ENCODE measurements at places on chromosomes 2 and 18.

- no peak for DNase-seq
These were observed 87.1 kb downstream of the GFPT1 start for GRCh38 chr2:69299772-69300516.

GRCh38 chr2:66212749-66213148, 222.2 kb upstream of the MEIS1 start:
- DNase-seq, result no peak

DNA sequence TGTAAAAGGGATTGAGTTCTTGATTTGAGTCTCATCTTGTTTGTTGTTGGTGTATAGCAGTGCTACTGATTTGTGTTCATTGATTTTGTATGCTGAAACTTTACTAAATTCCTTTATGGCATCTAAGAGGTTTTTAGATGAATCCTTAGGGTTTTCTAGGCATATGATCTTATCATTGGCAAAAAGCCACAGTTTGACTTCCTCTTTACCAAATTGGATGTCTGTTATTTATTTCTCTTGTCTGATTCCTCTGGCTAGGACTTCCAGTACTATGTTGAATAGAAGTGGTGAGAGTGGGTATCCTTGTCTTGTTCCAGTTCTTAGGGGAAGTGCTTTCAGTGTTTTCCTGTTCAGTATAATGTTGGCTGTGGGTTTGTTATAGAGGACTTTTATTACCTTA, 4.8 kb downstream of the ANKAR start:
- no peak for DNase-seq

GRCh38 chr2:177174486-177174885, 38.1 kb upstream of the HNRNPA3 start:
- no peak for DNase-seq

DNA sequence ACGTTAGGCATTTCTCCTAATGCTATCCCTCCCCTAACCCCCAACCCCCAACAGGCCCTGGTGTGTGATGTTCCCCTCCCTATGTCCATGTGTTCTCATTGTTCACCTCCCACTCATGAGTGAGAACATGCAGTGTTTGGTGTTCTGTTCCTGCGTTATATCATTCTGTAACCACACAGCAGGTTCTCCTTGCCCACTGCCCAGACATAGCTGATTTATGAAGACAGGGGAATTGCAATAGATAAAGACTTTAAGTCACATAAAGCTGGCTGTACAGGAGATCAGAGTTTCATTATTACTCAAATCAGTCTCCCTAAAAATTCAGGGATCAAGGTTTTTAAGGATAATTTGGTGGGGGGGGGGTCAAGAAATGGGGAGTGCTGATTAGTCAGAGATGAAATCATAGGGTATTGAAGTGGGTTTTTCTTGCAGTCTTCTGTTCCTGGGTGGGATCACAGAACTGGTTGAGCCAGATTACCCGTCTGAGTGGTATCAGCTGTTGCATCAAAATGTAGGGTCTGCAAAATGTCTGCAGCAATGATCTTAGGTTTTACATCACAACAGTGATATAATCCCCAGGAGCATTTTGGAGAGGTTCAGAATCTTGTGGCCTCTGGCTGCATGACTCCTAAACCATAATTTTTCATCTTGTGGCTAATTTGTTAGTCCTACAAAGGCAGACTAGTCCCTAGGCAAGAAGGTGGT, 392.1 kb upstream of the KCNJ3 start:
- no peak for DNase-seq

- DNase-seq, result no peak
These were observed 43.9 kb upstream of the TRIB2 start for GRCh38 chr2:12672711-12673315.

DNA sequence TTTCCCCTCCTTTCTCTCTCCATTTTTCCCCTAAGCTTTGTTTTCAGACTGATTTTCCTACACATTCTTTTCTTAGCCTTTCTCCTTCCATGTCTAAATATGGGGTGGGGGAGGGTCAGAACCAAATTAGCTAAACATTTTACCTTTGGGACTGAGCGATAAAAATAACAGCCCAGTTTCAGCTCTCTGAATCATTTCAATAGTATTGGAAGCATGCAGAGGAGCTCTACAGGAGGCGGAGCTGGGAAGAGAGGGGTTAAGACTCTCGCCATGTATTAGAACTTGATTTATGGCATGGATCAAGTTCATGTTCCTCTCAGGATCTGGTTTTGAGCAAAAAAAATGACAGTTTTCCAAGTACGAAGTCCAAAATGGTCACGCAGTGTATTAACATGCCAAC, 109.1 kb downstream of the CPO start:
- peak; percentile 88 for DNase-seq

- no peak for DNase-seq
These were observed 73.1 kb upstream of the MAP4K3 start for GRCh38 chr2:39510140-39510539.

DNA sequence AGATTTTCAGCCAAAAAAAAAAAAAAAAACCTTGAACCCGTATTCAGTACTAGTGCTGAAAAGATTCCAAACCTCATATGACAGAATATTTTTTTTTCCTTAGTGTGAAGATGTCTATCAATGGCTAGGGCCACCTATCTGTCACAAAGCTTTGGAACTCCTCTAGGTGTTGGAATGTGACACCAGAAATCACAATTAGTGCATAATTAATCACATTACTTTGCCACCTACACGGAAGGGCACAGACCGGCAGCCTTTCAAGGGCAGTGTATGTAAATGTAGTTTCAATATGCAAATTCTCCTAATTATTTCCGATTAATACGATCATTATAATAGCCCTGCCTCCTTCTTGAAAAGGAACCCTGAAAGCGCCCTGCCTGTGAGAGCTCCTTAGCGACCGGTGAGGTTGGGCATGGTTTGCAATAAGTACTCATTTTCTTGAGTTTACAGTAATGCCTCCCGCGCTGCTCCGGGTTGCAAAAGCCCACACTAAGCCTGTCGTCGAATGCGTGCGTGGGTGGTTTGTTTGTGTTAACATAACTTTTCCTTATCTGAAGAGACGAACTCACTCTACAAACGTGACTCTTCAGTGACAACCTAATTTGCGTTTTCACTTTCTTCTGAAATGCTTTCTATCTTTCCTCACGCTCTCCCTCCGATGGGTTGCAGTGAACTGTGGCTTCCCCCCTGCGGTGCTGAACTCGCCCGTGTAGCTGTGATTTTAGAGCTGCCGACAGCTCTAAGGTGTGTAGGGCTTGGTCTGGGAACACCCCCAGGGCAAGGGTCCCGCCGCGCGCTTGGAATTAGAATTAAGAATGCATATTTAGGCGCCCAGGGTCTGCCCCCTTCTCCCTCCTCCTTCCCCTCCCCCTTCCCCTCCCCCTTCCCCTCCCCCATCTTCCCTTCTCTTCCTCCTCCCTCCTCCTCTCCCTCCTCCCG, 765 bp upstream of the ID2 start:
- DNase-seq, result peak; percentile 90

DNA sequence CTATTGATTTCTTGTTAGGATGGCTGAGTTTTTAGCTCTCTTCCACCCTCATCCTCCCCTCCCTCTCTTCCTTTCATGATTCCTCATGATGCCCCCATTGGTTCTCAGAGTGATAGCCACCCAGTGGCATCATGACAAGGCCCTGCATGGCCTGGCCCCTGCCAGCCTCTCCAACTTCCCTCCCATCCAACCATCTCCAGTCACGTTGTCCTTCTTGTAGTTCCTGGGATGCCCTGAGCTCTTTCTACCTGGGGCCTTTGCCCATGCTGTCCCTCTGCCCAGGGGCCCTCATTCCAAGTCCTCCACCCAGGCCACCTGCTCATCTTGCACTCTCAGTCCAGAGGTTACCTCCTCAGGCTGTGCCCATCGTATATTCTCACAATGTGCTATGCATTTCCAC, 247.5 kb downstream of the TFCP2L1 start:
- DNase-seq, result no peak

DNA sequence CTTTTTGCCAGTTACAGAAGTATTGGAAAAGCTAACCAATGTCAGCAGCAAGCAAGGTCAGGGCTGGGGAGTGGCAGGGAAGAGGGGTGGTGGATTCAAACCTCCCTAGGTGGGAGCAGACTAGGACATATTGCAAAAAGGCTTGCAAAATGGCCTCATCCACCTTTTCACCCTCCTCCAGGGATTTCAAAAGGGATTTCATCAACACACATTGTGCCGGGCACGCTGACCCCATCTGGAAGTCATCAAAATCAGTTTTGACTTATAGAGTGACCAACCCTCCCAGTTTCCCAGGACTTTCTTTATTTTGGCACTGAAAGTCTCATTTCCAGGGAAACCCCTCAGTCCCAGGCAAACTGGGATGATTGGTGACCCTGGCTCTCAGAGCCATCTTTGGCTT, 94.7 kb downstream of the BIN1 start:
- DNase-seq, result peak; percentile 13

GRCh38 chr18:62438402-62438801, 84.4 kb upstream of the ZCCHC2 start:
- DNase-seq, result no peak

- DNase-seq, result no peak
These were observed 67.4 kb downstream of the TPO start for GRCh38 chr2:1480671-1481076.

DNA sequence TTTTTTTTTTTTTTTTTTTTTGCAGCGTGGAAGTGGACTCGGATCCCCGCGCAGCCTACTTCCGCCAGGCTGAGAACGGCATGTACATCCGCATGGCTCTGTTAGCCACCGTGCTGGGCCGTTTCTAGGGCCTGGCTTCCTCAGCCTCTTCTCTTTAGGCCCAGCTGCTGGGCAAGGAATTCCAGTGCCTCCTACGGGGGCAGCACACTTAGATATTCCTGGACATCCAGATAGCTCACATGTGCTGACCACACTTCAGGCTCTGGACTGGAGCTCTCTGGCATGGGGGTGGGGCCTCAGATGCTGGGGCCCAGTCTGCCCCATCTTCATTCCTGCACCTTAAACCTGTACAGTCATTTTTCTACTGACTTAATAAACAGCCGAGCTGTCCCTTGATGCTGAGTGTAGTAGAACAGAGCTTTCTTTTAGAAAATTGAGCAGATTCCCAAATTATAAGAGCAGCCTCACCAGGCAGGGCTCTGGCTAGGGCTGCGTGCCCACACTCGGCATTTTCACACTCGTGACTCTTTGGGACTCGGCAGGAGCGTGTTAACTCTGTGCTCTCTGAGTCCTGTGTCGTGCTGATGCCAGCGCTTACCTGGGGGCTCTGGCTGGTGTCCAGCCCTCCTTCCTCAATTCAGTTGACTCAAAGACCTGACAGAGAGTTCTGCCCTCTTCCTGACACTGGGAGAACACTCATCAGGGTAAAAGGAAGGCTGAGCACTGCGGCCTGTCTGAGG, 19.3 kb downstream of the SLC30A3 start:
- no peak for DNase-seq

DNA sequence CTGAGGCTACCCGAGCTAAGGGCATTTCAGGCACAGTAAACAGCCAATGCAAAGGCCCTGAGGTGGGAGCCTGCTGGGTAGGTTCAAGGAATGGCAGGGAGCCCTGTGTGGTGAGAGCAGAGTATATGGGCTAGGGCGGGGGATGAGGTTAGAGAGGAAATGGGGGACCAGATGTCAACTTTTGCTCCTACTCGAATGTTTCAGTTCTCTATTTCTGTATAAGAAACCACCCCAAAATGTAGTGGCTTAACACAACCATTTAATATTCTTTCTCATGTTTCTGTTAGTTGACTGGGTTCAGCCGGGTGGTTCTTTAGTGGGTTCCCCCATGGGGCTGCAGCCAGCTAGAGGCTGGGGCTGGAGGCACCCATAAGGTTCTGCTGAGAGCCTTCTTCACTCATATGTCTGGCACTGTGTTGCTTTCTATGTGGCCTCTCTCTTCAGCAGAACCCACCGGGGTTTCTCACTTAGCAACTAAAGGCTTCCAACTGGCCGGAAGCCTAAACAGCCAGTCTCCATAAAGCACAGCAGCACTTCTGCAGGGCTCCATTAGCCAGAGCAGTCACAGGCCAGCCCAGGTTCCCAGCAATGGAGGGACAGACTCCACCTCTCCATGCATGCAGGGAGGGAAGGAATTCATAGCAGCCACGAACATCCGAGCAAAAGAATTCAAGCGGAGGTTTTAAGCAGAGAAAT, 5.6 kb upstream of the ATOH8 start:
- DNase-seq, result no peak

DNA sequence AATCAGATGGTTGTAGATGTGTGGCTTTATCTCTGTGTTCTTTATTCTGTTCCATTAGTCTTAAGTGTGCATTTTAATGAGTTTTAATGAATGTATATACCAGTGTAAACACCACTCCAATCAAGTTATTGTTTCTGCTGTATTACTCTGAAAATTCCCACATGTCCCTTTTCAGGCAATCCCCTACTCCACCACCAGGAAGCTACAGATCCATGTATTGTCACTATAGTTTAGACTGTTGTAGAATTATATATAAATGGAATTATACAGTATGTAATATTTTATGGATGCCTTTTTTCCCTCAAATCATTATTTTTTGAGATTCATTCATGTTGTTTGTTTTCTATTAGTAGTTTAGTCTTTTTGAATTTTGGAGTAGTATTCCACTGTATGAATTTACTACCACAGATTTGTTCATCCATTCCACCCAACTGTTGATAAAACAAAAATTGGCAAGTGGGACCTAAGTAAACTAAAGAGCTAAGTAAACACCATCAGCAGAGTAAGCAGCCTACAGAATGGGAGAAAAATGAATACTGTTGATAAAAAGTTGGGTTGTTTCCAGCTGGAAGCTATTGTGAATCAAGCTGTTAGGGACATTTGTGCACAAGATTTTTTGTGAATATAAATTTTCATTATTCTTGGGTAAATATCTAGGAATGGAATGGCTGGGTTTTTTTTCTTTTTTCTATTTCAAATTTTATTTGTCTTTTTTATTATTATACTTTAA, 262.0 kb downstream of the CAMKMT start:
- no peak for DNase-seq

DNA sequence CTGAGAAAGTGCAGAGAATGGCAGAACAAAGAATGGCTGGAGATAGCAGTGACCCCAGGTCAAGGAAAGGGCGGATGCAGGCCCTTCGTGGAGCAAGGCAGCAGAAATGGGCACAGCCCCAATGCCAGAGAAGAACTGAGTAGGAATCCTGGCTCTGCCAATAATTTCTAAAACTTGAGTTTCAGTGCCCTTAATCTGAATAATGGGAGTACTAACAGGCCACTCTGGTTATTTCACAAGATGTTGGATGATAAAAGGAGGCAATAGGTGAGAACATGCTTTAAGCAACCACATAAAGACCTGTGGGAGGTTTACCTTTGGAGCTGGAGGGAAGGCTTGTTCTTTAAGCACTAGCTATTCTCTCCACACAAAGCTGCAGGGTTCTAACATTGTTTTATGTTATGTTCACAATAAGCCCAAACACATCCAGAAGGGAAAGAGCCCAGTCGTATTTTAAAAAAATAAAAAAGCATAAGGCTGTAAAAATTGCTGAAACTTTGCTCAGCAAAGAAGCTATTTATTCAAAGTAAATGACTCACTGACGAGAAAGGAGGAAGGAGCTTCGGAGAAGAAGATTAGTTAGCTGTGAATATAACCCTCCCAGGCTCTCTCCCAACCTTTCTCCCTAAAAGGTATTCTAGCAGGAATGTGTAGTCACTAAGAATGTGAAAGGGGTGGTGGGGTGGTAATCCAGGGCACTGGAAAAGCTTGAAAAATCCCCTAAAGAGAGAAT, 470.2 kb downstream of the TXNL1 start:
- DNase-seq, result peak; percentile 94
